Lower lobe of right lung (tissue), 2 donors: ENCODE measurements at places on chromosomes 7 and 10. TPM values are rescaled to one million over a fixed set of nuclear protein-coding genes. Genes with fewer than 3 reads are reported as not detected.

Gene ZNF680
- 13.6 TPM for total RNA-seq

DNA sequence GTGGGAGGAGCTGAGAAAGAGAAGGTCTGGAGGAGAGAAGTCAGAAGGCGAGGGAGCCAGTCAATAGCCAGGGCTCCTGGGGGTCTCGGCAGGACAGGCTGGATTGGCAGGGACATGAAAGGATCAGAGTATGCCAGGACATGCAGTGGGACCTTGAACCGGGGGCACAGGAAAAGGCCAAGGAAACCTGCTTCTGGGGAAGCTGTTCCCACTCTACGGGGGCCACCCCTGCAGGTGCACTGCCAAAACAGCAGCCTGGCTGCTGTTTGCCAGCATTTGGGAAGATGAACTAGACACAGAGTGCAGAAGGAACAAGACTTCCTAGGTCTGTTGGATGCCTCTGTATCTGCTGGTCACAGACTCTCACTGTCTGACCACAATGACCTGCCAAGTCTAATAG is 194.9 kb upstream of the PRSS58 start:
- no peaks in the 10 kb centered on the region for H3K4me1 ChIP-seq
- H3K27me3 ChIP-seq = peaks cover 7% of the 10 kb centered on the region
- no peak overlapping the region for H3K27ac ChIP-seq
- no peak overlapping the region for H3K4me3 ChIP-seq
- H3K36me3 ChIP-seq = no peaks in the 10 kb centered on the region
- DNase-seq = no peak

GRCh38 chr10:73906524-73907447 is 4.1 kb upstream of the PLAU start:
- H3K27ac ChIP-seq = peak overlapping the region; percentile 80
- peaks cover 60% of the 10 kb centered on the region for H3K4me1 ChIP-seq
- peak; percentile 59 for DNase-seq
- no peaks in the 10 kb centered on the region for H3K36me3 ChIP-seq

DNA sequence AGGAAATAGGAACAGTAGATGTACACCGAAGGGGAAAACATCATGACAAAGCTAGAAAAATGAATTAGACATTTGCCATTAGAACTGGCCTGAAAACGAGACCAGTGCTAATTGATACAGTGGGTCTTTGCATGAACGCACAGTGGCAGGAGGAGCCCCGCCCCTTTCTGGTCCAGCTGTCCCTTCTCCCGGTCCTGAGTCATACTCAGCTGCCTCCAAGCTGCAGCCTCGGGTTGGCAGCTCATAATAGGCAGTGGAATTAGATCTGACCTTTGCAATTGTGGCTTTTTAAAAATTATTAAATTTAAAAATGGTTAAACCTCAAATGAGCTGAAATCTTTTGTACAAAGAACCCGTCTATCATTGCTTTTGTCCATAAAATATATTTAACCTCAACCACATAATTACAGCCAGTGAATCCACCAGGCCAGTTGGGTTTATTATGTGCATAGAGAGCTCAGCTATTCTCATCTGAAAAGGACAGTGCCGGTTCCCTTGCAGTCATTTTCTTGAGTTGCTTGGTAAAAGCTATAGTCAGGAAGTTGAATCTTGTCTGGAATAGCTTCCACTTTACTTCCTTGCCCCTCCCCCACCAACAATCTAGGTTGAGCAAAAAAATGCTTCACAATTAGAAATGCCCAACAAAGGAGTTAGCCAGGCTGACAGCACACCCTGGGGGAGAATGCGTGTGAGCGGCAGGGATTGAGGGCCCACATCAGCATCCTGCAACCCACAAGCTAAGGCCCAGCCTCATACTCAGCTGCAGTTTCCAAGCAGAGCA is 147.1 kb downstream of the BUB3 start:
- no peaks in the 10 kb centered on the region for H3K4me1 ChIP-seq
- H3K4me3 ChIP-seq = no peak overlapping the region
- H3K27ac ChIP-seq = no peak overlapping the region
- H3K27me3 ChIP-seq = no peaks in the 10 kb centered on the region
- no peak for DNase-seq

DNA sequence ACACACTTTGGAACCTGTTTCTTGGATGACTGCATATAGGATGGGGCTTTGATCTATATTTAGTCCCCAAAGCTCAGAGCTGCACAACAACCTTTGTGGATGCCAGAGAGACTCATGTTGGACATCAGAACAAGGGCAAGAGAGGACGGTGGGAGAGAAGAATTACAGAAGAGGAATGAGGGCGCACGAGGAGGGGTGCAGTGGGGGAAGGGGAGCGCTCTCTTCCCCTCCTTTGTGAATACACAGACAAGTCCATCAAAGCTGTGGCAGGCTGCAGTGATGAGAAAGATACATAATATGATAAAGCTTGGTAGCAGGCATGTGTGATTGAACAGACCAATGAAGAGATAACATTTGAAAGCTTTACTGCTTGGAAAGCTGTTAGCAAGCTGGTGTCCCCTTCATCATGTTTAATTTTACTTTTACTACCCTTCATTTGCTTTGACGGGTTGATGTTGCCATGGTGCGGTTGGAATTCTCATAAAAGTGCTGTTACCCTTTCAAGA is 857.8 kb downstream of the KCNMA1 start:
- no peak overlapping the region for H3K27ac ChIP-seq
- no peaks in the 10 kb centered on the region for H3K27me3 ChIP-seq
- no peaks in the 10 kb centered on the region for H3K4me1 ChIP-seq
- H3K4me3 ChIP-seq = no peak overlapping the region
- H3K36me3 ChIP-seq = no peaks in the 10 kb centered on the region
- no peak for DNase-seq
